HepG2 (cell line): ENCODE measurements at places on chromosomes 4 and X.

GRCh38 chr4:16819652-16820051, 78.8 kb downstream of the LDB2 start:
- no peak for DNase-seq

GRCh38 chr4:42965326-42965725, 72.8 kb downstream of the GRXCR1 start:
- no peak for DNase-seq

DNA sequence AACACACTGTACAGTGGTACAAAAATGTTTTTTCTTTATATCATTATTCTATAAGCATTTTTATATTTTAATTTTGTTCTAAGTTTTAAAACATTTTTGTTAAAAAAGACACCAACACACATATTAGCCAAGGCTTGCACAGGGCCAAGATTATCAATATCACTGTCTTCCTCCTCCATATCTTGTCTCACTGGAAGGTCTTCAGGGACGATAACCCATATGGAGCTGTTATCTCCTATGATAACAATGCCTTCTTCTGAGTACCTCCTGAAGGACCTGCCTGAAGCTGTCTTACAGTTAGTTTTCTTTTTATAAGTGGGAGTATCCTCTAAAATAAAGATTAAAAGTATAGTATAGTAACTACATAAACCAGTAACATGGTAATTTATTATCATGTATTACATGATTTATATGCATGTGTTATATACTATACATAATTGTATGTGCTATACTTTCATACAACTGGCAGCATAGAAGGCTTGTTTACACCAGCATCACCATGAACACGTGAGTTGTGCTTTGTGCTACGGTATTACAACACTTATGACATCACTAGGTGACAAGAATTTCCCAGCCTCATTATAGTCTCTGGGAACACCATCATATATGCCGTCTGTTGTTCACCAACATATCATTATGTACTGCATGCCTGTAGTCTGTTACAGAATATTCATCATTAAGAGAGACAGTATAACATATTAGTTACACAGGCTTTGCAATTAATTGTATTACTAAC, 90.7 kb downstream of the WDFY3 start:
- DNase-seq: no peak

GRCh38 chr4:25938366-25938765, 24.3 kb downstream of the SMIM20 start:
- DNase-seq: no peak

DNA sequence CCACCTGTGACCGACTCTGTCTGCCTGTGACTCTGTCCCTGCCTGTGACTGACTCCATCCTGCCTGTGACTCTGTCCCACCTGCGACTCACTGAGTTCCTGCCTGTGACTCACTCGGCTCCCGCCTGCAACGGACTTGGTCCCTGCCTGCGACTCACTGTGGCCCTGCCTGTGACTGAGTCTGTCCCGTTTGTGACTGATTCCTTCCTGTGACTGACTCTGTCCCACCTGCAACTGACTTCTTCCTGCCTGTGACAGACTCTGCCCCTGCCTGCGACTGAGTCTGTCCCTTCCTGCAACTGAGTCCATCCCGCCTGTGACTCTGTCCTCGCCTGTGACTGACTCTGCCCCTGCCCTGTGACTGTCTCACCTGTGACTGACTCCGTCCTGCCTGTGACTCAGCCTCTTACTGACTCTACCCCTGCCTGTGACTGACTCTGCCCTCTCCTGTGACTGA, 9.6 kb upstream of the UVSSA start:
- DNase-seq: peak; percentile 29

DNA sequence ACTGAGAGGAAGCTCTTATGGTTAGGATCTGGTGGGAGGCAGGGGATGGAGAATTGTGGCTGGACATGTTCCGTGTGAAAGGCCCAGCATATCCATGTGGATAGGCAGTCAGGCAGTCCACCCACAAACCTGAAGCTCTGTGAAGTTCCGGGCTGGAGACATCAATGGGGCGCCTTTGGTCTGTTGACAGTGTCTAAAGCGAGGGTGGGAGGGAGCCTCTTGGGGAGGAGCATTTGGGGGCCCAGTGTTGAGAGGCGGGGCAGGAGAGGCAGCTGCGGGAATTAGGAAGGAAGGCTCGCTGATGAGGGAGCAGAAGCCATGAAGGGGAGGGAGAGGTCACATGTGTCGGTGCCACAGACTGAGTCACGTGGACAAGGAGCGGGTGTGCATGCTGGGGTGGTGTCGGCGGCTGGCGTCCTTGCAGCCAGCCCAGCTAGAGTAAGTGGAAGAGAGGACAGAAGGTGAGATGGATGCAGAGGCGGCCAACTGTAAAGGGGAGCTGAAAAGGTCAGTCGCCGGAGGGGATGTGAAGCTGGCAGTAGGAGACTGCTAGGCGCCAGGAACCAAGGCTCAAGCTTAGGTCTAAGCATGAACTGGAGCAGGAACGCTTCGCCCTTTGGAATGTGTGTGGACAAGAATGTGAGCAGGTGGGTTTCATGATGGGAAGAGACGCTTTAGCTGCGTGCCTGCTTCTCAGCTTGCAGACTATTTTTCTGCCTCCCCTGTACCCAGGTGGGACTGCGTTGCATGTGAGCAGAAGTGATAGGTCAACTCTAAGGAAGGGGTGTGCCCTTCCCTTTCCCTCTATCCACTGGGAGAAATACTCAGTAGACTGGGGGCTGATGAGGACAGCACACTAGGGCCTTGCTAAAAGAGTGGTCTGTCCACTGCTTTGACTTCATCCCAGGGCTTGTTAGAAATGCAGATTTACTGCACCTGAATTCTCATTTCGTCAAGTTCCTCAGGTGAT, 44.0 kb upstream of the TLR2 start:
- peak; percentile 43 for DNase-seq

GRCh38 chr4:73092868-73093267, 23.4 kb upstream of the COX18 start:
- DNase-seq: no peak

GRCh38 chr4:112637552-112637866, 566 bp downstream of the LARP7 start:
- no peak for DNase-seq

DNA sequence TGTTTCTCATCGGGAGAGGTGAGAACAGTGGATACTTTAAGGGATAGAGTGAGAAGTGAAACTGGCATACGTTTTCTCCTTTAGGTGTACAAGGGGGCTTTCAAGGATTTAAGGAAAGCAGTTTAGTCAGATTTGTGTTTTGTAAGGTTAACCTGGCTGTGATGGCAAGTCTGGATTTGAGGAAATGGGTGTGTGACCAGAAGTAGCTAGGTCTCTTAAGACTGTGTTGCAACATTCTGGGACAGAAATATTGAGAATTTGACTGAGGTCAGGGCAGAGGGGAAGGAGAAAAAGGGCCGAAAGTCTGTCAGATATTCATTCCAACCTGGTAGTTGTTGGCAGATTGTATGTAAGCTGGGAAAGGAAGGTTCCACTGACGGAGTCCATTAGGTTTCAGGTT, 10.4 kb upstream of the GABRE start:
- no peak for DNase-seq

DNA sequence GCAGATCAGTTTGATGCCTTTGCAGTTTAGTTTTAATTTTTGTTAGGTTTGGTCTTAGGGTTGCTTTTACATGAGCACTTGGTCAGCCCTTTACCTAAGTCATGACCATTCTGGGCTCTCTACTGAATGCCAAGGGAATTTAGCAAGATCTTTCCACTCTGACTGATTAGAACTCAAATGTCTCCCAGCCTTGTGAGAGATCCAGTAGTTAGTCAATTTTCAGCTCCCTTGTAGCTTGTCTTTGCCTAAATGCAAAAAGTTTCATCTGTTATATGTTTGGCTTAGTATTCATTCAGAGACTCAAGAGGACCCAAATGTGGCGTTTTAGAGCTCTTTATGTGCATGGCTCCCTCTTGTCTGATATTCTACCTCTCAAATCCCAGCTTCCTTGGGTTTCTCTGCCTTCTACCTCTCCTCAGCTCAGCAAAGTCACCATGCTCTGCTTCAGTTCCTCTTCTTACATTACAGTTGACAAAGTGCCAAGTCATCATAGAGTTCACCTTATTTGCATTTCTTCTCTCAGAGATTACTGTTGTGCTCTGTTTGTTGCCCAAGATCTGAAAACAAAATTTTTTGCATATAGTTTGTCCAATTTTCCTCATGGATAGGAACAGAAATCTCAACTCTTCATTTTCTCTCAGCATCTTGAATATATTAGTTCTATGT, 17.5 kb upstream of the JAKMIP1 start:
- no peak for DNase-seq

DNA sequence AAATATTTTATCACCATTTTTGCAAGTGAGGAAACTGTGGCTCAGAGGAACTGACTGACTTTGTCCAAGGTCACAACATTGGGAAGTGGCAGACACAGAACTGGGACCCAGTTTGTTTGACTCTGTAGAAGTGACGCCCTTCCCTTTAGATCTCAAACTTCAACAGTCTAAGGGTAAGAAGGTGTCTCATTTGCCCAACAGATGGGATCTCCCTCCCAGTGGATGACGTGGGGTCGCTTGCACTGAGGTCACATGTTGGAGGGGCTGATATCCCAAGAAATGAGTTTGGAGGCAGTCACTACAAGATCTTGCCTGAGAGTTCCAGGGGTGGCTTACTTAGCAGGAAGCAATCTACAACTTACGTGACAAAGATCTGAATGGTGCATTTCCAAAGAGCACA, 172.5 kb upstream of the GPC4 start:
- DNase-seq: no peak

DNA sequence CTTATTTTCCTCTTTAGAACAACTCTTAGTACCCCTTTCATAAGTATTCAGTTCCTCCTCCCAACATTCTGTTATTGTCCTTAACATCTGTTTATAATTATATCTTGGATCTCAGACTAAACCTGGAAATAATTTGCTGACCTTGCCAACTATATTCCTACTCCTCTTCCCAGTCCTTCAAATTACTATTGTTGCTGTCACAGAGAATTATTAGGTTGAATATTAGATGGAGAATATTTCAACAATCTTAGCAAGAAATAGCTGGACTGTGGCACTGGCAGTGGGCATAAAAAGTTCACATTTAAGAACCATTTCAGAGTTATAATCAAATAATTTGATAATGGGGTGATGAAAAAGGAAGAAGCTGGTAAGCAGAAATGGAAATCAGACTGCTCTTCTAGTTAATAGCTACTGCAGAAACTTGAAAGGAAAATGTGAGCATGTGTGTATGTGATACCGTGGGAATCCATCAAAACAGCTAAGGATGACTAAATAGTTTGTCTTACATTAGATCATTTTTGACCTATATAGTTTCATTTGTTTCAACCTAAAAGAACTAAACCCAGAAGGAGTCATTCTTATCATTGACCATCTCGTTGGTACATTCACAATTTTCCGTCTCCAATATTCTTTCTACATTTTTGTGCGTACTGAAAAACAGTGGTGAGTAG, 43.3 kb upstream of the PRDM8 start:
- no peak for DNase-seq

- peak; percentile 93 for DNase-seq
Observed at GRCh38 chr4:38424151-38424871, 239.7 kb upstream of the KLF3 start.

GRCh38 chrX:40244980-40245379, 147.2 kb upstream of the BCOR start:
- no peak for DNase-seq

GRCh38 chrX:51853251-51853650, 40.2 kb upstream of the MAGED1 start:
- DNase-seq: no peak

DNA sequence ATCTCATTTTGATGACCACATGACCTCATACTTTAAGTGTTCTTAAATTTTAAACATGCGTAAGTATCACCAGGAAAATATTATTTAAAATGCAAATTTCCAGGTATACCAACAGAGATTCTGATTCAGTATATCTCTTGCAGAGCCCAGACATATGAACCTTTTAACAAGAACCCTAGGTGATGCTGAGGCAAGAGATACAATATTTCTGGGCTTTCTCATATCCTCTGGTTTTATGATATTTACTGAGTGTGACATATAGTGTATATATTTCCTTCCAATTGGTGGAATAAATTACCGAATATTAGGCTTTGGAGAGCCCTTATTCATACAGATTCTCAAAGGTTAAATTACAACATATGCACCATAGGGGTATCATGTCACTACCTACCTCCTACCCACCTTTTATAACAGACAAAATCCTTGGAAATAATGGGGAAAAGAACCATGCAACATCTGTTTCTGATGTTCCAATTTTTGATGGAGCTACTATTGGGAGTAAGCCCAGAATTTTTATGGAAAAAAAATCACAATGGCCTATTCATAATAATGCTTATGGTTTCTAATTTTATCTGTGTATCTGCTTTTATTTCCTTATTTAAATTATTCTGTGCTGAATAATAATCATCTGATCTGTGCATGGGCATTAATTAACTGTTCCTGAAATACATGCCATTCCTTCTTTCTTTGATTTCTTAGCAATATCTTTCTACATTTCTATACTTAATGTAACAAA, 27.1 kb downstream of the KCTD8 start:
- no peak for DNase-seq

DNA sequence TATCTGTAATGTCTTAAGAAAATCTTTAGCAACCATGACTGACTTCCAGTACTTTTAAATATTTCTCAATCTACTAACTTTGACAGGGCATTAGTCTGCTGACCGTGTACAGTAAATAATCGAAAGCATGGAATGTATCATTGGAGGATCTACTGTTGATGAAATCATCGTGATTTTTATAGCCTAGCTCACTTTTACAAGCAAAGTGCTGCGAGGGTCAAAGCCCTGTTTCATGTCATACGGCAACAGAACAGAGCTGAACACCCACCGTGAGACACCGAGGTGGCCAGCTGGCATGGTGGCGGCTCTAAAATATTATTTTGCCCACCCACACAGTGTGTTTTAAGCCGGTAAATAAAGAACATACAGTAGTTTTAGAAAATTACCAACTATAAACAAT, 679.3 kb downstream of the FAT4 start:
- DNase-seq: no peak

GRCh38 chrX:110167952-110168451, 149.9 kb downstream of the AMMECR1 start:
- no peak for DNase-seq

DNA sequence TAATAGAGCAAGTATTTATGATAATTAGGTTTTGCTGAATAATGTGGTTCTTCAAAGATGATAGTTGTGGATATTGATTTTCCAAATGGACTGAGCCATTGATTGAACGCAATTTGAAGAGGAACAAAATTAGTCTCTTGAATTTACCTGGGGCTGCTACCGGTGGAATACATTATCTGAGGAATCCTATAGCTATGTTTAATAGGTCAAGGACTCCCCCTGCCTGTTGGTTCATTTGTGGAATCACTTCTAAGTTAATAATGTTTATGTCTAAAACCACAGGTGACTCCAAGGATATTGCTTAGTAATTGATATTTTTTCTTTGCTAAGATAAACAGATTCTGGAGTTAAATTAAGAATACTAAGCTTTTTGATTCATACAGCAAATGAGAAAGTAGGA, 576.0 kb upstream of the PABPC4L start:
- no peak for DNase-seq
